ENCODE measurements at places on chromosomes 5 and 9.

GRCh38 chr5:116444373-116445295 is 130.0 kb downstream of the SEMA6A start:
- no peak for DNase-seq

GRCh38 chr5:137147346-137147745 is 351.8 kb downstream of the SPOCK1 start:
- no peak for DNase-seq

DNA sequence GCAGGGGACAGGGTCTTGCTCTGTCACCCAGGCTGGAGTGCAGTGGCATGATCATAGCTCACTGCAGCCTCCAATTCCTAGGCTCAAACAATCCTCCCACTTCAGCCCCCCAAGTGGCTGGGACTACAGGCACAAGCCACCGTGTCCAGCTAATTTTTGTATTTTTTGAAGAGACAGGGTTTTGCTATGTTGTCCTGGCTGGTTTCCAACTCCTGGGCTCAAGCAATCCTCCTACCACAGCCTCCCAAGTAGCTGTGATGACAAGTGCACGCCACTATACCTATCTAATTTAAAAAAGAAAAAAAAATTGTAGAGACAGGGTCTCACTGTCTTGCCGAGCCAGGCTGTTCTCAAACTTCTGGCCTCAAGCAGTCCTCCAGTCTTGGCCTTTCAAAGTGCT is 31.6 kb upstream of the LECT2 start:
- DNase-seq, result no peak

GRCh38 chr9:98869078-98869745 is 61.7 kb downstream of the GALNT12 start:
- no peak for DNase-seq

- no peak for DNase-seq
These were observed 129.2 kb downstream of the LIFR start for GRCh38 chr5:38426986-38427950.

GRCh38 chr5:160092960-160093707 is 26.1 kb downstream of the PWWP2A start:
- no peak for DNase-seq

DNA sequence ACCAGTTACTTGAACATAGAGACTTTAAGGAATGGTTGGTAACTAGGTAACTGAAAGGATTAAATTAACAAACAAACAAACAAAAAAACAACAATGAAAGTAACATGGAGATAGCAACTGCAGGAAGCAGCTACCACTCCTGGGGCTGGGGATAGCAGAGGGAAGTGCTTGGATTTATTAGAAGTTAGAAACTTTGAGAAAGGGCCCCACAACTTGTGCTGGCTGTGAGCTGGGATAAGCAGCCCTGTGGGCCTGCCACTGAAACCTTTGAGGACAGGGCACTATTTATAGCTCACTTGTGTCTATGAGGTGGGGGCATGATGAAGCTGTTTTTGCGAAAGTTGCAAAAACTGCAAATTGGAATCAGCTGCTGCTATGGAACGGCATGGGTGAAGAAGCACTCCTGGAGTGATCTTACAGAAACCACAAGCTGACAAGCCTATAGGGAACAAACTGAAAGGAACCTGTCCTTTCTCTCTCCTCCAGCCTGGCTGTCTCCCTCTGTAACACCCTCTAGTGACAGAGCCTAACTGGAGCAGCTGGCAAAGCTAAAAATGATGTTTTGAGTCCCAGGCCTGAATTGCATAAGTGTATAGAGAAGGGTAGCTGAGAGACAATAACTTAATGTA is 91.4 kb upstream of the RANBP6 start:
- no peak for DNase-seq

- DNase-seq, result no peak
These were observed 83.7 kb upstream of the ORM1 start for GRCh38 chr9:114238891-114239875.

DNA sequence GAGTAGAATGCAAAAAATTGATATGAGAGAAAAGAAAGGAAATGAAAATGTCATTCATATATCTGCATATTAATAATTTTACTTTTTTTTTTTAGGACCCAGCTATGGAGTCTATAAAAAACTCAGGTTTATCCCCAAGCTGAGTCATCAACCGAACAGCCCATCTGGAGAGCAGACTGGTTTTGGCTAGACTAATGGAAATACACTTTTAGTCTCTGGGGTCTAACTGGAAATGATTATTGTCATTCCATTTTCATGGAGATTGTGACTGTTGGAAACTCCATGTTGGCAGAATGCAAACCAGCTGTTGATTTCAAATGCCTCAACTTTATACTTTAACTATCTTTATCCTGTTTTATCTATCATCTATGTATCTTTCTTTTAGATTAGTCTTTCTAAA is 28.7 kb downstream of the ANXA1 start:
- DNase-seq, result no peak

- no peak for DNase-seq
These were observed 292.7 kb upstream of the SMARCA2 start for GRCh38 chr9:1722404-1722803.

DNA sequence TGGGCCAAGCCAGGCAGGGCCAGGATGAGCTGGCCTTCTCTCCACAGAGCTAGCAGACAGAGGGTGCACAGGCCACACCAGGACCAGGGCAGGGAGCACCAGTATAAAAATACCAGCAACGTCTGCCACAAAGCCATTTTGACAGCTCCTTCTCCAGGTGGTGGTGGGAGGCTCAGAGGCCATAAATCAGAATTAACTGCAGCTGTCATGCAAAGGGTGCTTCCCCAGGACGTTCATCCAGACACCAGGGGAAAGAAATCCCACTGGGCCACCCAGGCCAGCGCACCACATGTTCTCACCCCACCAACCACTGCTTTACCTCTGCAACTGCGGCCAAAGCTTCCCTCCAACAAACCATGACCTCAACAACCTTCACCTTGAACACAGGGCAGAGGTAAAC is 403.7 kb upstream of the TRPC7 start:
- peak; percentile 92 for DNase-seq

GRCh38 chr9:3784641-3785040 is 258.8 kb upstream of the RFX3 start:
- DNase-seq, result no peak

DNA sequence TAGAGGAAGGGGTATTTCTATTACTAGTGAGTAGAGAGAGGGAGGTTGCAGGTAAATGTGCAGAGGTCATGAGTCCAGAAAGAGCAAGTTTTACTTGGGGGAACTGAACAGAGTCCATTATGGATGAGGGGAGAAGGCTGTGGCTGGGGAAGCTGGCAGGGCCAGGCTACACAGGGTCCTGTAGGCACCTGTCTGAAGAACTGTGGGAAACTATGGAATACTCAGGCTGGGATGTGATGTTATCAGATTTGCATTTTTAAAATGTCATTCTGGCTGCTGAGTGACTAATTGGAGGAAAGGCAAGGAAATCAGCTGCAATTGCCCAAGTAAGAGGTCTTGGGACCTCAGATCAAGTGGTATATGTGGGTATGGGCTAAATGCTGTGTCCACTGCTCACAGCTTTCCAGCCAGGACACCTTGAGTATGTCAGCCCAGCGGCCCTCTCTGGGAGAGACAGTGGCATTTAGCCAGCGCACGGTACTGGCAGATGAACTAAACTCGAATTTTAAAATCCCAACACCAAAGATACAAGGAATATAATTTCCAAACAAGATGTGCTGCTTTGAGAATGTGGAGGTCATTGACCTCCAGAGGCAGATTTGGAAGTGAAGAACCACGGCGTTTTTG is 49.1 kb downstream of the FGF1 start:
- DNase-seq, result no peak

GRCh38 chr5:13910201-13910600 is 34.3 kb downstream of the DNAH5 start:
- DNase-seq, result no peak

DNA sequence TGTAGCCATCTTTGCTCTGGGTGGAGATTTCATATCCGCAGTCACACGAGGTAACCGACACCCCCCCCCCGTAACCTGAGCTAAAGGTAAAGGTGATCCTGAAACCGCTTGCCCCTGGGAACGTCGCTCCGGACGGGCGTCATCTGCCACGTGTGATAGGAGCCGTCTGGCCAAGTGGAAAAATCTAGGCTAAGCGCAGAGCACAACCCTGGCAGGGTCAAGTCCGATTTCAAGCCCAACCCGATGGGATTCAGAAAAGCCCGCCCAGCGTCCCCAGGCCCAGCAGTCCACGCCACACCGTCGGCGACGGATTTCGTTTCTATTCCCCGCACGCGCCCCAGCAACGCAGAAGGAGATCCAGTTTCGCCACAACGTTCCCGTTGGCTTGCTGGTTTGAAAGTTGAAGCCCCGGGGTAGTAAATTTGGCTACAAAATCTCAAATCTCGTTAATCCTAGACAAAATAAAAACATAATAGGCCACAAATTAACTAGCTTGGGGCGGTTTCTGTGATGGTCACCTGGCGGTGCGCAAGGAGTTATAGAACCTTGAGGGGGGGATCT is 32.4 kb upstream of the NFIB start:
- DNase-seq, result peak; percentile 17

- no peak for DNase-seq
These were observed 88.2 kb upstream of the CACNA1B start for GRCh38 chr9:137789295-137789895.

GRCh38 chr5:157269165-157269671 is 3.3 kb downstream of the CYFIP2 start:
- DNase-seq, result no peak

DNA sequence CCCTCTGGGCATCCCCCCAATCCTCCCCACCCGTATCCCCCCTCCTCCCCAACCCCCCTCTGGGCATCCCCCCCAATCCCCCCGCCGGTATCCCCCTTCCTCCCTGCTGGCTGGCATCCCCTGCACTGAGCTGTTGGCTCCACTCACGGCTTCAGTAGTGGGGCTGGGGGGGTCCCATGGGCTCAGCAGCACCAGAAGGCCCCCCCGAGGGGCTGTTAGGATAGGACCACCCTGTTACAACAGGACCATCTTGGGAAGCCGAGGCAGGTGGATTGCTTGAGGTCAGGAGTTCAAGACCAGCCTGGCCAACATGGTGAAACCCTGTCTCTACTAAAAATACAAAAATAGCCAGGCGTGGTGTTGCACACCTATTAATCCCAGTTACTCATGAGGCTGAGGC is 42.4 kb downstream of the EXD3 start:
- DNase-seq, result no peak

DNA sequence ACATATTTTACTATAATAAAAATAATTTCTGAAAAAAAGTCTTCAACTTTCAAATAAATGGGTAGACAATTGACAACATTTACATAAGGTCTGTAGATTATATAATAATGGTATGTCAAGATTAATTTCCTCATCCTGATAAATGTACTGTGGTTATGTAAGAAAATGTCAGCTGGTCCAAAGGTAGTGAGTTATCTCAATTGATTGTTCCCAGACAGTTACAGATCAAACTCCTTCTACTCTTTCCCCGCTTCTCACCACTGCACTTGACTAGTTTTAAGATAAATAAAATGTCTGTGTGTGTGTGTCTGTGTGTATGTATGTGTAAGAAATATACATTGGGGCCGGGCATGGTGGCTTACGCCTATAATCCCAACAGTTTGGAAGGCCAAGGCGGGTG is 16.4 kb upstream of the MARCHF6 start:
- DNase-seq, result no peak

DNA sequence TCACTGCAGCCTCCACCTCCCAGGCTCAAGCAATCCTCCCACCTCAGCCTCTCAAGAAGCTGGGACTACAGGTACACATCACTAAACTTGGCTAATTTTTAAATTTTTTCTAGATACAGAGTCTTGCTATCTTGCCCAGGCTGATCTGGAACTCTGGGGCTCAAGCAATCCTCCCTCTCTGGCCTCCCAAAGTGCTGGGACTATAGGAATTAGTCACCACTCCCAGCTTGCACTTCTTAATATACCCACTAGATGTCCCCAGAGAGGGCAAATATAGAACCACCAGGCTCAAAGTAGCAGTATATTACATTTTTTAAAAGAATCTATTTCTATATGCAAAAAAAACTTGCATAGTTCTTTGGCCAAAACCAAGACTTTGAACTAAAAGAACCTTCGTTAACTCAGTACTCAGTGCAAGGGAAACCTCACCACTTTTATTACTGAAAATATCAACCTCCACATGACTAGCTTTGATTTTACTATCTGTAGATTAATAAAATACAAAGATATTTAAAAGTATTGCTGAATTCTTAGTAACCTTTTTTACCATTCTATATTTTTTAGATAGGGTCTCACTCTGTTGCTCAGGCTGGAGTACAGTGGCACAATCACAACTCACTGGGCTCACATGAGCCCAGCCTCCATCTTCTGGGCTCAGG is 25.8 kb upstream of the HSD17B3 start:
- DNase-seq, result peak; percentile 44

- no peak for DNase-seq
These were observed 95.4 kb downstream of the CACNA1B start for GRCh38 chr9:137972988-137973470.

DNA sequence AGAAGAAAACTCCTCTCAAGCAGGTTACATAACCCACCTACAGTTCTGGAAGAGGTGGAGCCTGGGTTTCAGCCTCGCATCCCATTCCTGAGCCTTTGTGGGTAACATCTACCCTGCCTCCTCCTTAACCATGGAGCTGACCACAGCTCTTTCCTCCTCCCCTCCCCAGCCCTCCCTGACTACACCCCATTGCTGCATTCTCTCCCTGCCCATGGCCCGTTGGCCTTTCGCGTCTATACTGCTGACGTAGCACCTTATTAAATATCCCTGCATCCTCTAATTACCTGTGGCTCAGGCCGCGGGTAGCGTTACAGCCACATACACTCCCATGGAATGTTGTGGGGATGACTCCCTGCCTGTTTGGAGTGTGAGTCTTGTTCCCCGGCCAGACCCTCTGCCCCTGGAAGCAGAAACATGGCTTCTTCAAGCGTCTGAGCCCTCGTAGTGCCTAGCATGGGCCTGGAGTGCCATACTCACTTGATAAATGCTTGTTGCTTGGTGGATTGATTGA is 72.8 kb downstream of the WWC1 start:
- no peak for DNase-seq

All from NCI-H524 (cell line).